Activated CD4-positive, CD25-positive, alpha-beta regulatory T cell treated with anti-CD3 and anti-CD28 coated beads, Interleukin-2, amount 50 U/mL, for 16 hours (primary cell): ENCODE measurements at places on chromosomes 1 and 21.

DNA sequence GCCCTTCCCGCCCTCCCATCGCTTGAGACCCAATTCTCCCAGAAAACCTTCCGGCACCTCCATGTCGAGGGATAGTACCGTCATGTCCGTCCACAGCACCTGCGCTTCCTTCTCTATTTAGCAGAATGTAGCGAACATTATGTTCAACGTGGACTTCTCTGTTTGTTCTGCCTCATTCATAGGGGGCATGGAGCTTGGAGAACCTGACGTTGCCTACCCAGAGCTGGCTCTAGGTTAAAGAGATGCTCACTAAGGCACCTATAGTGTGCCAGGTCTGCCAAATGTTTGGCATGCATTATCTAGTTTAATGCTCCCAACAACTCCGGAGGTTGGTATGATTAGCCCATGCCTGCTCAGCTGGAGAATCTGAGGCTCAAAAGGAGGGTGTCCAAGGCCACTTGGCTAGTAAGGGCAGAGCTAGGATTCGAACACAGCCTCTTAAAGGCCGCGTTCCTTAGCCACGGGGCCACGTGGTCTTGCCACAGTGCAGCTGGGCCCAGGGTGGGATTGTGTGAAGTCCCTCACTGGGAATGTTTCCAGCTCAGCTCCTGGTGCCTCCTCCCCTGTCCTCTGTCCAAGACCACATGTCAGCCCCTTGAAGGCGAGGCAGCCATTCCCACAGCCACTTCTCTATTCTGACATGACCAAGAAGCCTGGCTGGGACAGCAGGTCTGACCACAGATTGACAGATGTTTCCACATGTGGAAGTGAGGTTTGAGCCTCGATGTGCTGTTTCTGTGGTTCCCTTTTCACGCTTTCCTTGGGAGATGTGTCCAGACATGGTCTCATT, 57.8 kb downstream of the RUNX3 start:
- DNase-seq = no peak

- no peak for DNase-seq
Measured at GRCh38 chr1:201594575-201595245, 55.8 kb downstream of the NAV1 start.

GRCh38 chr1:25477448-25478034, 46.8 kb downstream of the MACO1 start:
- no peak for DNase-seq

DNA sequence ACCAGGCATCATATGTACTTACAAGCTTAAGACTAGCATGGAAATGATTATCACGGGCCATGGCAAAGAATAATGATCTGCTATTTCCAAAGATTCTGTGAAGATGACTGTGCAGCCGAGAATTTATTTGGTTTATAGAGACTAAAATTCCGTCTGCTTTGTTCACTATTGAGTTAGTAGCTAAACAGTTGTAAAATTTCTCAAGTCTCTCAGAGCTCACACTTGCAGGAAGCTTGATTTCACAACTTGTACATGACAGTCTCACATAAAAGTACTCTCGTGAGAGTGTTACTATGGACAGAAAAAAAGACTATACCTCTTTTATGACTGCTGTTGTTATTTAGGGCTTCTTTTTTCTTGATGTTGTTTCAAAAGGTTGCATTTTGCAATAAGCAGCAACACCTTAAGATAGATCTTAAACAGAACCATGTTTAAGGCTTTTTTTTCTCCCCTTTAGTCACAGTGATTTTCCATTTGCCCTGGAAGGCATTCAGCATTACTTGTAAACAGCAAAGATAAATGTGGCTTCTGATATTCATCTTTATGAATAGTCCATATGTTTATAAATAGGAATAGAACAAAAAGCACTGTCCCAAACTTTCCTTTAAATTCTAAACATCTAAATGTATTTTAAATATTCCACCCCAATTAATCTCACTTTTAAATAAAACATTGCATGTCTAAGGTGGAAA, 24.8 kb downstream of the ST6GALNAC5 start:
- DNase-seq = no peak

- no peak for DNase-seq
Measured at GRCh38 chr1:65813956-65814355, 21.3 kb downstream of the PDE4B start.

DNA sequence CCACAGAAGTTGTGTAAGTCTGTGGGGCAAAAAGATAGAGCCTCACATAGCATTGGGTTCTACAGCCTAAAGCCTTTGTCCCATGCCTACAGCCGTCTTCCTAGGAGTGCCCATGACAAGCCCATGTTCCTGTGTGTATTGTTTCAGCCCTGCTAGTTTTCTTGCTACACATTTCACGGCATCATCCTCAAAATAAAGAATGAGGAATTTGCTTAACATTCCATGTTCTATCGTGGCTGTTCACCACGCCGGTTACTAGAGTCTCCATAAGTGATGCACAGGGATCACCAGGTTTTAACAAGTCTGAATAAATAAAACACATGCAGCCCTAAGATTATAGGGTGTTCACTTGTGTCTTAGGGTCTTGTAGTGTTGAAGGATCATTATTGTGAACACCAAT, 87.4 kb upstream of the NGF start:
- no peak for DNase-seq

DNA sequence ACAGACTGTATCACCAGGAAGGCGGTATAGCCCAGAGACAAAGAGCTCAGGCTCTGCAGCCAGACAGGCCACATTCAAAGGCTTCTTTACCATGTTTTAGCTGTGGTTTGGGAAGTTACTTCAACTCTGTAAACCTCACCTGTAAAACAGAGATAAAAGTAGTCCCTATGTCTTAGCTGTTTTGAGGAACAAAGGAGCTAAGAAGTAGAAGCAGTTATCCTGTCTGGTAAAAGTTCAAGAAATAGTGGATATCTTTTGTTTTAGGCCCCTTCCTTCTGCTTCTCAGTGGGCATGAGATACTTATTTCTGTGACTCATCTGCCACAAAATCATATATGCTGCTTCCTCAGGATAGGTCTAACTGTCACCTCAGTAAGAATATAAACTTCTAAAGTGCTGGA, 6.5 kb downstream of the CD34 start:
- no peak for DNase-seq

- no peak for DNase-seq
Measured at GRCh38 chr1:37258068-37258467, 216.3 kb upstream of the ZC3H12A start.
